Heart left ventricle (tissue), 16 donors: ENCODE measurements at places on chromosomes 12 and 14. TPM values are rescaled to one million over a fixed set of nuclear protein-coding genes. Genes with fewer than 3 reads are reported as not detected.

GRCh38 chr14:24416932-24417619 is 12.4 kb downstream of the CBLN3 start:
- DNase-seq, result no peak

- no peak for DNase-seq
Measured at GRCh38 chr14:92731622-92732115, 16.8 kb downstream of the LGMN start.

- peak; percentile 75 for DNase-seq
Measured at GRCh38 chr12:32390572-32391219, 8.7 kb upstream of the FGD4 start.

GRCh38 chr14:88834883-88835431 is 10.5 kb downstream of the TTC8 start:
- DNase-seq, result no peak

DNA sequence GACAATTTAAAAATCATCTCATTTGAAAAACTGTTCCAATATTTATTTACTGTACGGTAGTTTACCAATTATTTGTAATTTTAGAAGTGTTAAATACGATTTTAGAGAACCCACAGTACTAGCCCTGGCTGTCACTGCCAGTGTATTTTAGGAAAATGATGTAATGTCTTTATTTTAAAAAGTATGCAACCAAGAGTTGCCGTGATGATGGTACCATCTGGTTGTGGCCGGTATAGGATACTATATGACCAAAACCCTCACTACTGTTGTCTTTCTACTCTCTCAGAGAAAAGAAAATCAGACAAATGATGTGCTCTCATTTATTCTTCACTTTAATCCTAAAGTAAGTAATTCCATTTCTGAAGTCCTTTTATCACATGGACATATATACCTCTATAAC is 395.0 kb downstream of the FOXG1 start:
- DNase-seq, result no peak

- no peak for DNase-seq
Measured at GRCh38 chr14:49228552-49228951, 357.6 kb downstream of the RPS29 start.

- no peak for DNase-seq
Measured at GRCh38 chr14:90275820-90276219, 19.5 kb downstream of the PSMC1 start.

DNA sequence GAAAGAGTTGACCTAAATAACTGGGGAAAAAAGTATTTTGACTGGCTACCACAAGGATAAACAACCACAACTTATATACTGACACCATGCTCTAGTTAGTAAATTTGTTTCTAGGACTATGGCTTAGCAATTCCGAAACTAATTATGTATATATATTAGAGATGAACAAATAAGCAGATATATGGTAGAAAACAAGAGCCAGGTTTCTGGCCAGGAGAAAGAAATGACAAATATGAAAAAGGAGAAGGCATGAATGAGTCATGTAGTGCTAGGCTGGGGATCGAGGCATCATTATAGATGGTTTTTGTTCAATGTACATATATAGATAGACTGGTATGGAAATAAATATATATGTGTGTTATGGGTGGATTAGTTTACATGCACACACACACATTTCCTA is 5.5 kb upstream of the LRRC74A start:
- DNase-seq, result no peak

DNA sequence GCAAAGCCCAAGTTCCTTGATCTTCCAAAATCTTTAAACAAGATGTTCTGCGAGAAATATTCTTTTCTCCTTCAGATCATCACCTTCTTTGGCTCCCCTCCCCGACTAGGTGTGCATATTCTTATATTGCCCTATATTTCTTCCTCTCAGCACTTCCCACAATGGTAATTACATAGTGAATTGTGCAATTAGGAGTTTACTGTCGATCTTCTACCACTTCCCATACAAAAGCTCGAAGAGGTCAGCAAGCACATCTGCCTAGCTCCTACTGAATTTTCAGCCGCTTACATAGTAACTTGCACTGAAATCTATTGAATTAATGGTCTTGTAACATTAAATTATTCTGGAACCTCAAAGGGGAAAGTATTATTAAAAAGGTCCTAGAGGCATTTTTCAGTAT is 16.7 kb downstream of the OSBPL8 start:
- DNase-seq, result no peak

GRCh38 chr12:99380701-99381100 is 266.9 kb upstream of the GARIN6 start:
- no peak for DNase-seq

- DNase-seq, result no peak
Measured at GRCh38 chr12:11732023-11732422, 82.5 kb downstream of the ETV6 start.

GRCh38 chr12:105858981-105859710 is 279.6 kb downstream of the NUAK1 start:
- DNase-seq, result no peak

- no peak for DNase-seq
Measured at GRCh38 chr14:73814153-73814552, 37.5 kb upstream of the PTGR2 start.

- DNase-seq, result no peak
Measured at GRCh38 chr14:68964300-68965093, 14.6 kb downstream of the ACTN1 start.

- no peak for DNase-seq
Measured at GRCh38 chr14:53924753-53925152, 31.9 kb downstream of the BMP4 start.

DNA sequence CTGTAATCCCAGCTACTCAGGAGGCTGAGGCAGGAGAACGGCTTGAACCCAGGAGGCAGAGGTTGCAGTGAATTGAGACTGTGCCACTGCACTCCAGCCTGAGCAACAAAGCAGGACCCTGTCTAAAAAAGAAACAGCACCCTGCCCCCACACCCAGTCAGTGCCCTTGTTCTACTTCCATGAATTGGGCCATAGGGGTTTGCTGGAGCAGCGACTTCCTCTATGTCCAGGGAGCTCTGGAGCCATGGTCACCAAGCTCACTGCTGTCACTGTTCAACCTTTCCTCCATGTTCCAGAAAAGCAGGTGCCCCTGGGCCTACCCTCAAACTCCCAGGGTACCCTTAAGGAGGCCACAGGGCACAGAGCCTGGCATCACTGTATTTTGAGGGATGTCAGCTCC is 116.8 kb downstream of the RIN3 start:
- no peak for DNase-seq

GRCh38 chr12:74365178-74365964 is 172.3 kb upstream of the ATXN7L3B start:
- no peak for DNase-seq

Gene DLK1
- 43.5 TPM for total RNA-seq

Gene FGF6
- total RNA-seq, result not detected

Gene RNASE7
- not detected for total RNA-seq

Gene GALNT16
- 80.1 TPM for total RNA-seq

Gene PTCSC3
- not detected for total RNA-seq

Gene SERPINA3
- 54.0 TPM for total RNA-seq

Gene INHBC
- not detected for total RNA-seq

Gene MYBPC1
- total RNA-seq, result 1.3 TPM

Gene STAB2
- total RNA-seq, result not detected

Gene ART4
- total RNA-seq, result 4.8 TPM

Gene MIP
- total RNA-seq, result not detected
